ENCODE measurements at places on chromosomes 3 and 15. TPM values are rescaled to one million over a fixed set of nuclear protein-coding genes. Genes with fewer than 3 reads are reported as not detected.

DNA sequence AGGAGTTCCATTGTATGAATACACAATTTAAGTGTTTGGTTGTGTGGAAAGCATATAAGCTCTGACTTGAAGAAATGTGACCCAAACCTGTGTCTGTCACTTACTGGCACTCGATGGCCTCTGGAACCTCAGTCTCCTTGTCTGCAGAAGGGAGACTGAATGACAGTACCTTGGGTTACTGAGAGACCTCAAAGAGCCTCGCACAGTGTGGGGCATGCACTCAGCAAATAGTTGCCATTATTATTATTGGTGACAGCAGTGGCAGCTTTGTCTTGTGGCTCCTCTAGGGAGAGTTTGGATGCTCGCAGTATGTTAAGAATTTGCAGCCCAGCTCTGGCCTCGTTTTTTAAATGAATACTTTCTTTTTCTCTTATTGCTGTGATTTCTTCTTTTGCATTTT, 43.4 kb downstream of the EEFSEC start:
- no peak for DNase-seq

ARL14 gene
- not detected for total RNA-seq

SLC22A13 gene
- not detected for total RNA-seq

DNA sequence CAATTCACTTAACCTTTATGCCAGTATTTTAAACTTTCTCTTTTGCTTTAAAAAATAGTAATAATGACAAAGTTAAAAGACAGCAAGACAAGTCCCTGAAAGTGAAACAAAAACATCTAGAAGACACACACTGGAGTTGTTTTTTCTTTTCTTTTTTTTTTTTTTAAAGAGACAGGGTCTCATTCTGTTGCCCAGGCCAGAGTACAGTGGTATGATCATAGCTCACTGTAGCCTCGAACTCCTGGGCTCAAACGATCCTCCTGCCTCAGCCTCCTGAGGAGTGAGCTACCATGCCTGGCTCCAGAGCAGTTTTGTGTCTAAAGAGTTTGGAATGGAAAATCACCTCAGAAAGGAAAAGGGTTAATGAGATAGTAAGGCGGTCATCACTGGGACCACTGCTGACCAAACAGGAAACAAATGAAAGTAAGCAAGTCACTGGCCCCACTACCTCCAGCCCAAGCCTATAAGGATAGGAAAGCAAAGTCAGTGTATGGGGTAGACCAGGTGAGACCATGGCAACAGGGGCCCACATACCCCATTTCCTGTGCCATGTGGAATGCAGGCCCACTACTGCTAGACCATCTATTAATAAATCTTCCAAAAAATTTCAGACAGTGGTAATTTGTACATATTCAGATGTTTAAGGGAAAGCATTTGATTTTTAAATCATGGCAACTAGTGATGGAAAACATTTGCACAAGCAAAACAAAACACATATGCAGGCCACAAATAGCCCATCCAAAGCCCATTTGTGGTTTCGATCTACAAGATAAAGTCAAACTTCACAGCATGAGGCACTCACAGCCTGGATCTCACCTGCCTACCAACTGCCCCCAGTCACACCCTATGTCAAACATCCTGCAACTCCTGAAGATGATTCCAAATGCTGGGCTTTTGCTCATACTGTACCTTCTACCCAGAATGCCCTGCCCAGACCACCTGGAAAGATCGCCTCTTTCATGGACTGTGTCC, 62.6 kb downstream of the OSBPL10 start:
- no peak for DNase-seq

DNA sequence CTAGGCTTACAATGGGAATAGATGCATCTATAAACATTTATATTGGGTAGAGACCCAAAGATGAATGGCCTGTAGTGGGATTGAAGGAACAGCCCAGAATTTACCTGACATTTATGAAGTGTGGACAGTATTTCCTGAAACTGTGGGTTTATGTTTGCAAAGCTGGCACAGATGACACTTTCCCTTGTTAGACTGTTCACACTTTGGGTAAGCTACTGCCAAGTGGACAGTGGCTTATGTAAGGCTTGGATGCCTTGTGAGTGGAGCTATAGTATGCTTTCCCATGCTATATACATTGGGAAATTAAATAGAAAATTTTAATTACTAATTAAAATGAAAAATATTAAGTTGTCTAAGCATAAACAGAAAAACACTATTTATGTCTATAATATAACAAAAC, 48.5 kb downstream of the STARD9 start:
- no peak for DNase-seq

MLF1 gene
- 11.8 TPM for total RNA-seq

MUSTN1 gene
- total RNA-seq = not detected

CERS3 gene
- total RNA-seq = not detected

GRCh38 chr3:186821429-186822387, 15.4 kb upstream of the RFC4 start:
- DNase-seq = no peak

- no peak for DNase-seq
These were observed 97.4 kb downstream of the TBC1D2B start for GRCh38 chr15:77980098-77980497.

GRCh38 chr3:167843886-167844285, 108.4 kb downstream of the SERPINI1 start:
- DNase-seq = no peak

ASB14 gene
- total RNA-seq = not detected

SAXO2 gene
- not detected for total RNA-seq

DNA sequence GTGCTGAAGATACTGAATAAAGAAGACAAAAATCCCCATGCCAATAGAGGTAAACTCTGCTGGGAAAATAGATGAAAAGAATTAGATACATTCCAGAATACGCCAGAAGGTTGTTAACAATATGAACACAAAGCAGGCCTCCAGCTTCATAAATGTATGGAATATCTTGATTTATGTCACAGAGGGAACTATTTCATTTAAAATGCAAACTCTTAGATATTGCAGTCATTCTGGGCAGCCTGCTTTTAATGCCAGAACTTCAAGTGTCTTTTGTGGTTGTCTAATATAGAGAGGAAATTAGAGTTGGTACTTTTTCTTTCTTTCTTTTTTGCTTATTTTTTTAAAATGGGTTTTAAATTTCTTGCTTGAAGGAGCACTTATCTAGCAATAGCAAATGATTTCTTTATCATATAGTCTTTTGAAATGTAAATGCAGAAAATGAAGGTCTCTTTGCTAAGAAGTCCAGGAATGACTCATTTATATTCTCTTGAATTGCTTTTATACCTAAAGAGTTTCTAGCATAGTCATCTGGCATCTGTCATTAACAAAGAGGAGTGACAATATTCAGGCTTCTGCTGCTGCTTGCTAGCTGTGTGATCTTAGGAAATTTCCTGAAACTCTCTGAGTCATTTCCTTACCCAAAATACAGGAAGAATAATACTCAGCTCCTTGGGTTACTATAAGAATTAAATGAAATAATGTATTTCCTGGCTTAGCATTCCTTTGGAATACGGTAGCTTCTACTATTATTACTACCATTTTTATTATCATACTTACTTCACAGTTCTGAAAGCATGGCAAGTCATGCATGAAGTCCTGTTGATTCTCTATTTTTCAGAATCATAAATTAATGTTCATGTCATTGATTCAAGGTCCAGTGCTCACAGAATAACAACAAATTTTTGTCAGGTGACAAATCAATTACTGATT, 527.6 kb downstream of the DIPK2A start:
- peak; percentile 31 for DNase-seq

- no peak for DNase-seq
These were observed 796.6 kb upstream of the DPPA4 start for GRCh38 chr3:110133971-110134370.

ATG3 gene
- 42.2 TPM for total RNA-seq

DNA sequence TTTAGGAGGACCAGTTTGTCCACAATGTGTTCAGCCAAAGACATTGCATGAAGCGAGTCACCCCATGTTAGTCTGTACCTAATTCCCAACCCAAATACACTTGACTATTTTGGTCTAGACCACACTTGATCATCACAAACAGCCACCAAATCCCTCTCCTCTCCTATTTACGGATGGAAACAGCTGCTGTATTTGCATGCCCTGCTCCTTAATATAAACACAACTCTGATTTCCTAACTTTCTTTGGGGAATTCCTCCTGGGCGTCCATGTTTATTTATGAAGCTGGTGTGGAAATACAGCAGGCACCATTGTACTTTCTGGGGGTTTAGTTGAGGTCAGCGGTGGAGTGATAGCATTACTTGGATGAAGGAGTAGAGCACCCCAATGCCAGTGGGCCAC, 235.2 kb downstream of the TLE3 start:
- no peak for DNase-seq

DNA sequence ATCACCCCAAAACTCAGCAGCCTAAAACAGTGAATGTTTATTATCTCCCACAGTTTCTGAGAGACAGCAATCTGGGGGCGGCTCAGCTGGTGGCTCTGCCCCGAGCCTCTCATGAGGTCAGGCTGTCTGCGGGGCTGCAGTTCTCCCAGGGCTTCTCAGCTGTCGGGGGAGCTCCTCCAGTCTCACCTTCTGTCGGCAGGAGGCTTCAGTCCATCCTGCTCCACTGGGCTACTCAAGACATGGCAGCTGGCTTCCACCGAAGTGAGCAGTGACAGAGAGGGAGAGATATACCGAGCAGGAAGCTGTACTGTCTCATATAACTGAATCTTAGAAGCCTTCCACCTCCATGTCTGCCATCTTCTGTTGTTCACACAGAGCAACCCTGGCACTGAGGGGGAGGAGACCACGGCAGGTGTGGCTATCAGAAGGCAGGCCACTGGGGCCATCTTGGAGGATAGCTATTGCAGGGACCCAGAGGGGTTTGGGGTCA, 72.8 kb upstream of the ITGA11 start:
- no peak for DNase-seq

DNA sequence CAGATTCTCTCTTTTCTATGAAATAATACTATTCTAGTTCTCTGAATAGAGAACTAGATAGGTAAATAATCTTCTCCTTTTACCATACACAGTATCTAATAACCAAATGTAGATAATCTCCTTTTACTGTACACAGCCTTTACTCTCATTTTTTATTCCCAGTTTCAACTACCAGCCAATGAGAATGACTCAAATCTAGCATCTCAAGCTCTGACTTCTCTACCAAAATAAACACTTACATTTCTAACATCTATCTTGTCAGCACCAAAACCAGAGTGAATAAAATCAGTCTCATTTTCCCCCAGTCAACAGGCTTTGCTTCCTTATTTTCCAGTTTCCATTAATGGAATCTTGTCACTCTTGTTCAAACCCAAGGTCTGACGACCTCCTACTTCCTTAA, 36.9 kb downstream of the LRRFIP2 start:
- no peak for DNase-seq

- DNase-seq = no peak
These were observed 34.6 kb downstream of the GASK1A start for GRCh38 chr3:43013743-43014155.

DNA sequence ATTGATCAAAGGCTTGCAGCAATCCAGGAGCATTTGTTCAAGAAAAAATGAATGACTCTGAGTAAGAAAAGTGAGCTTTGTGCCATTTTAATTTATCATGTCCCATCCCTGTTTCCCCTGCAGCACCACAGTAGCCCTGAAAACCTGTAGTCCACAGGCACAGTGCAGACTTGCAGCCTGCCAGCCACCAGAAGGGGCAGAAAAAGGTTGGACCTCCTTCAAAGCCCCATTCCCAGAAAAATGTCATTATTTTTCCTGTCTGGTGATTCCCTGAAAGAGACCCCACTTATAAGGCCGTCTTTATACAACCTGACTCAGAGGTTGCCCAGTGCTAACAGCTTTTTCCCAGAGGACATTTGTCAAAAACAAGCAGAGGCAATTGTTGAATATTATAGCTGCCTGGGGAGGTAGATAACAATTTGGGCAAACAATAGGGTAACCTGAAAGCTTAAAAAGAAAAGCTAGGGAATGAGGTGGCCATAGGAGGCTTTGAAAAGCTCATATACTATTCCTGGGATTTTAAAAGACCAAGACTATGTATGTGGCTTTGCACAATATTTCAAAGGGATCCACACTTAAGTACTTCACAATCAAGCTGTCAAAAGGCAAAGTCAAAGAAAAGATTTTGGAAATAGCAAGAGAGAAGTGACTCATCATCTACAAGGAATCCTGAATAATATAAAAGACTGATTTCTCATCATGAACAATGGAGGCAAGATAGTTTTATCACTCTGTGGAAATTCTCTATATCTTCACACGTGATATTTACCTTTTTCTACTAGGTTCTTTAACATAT, 136.8 kb upstream of the PLXNA1 start:
- no peak for DNase-seq

- DNase-seq = no peak
These were observed 14.3 kb downstream of the TBC1D2B start for GRCh38 chr15:78063217-78063616.

GRCh38 chr15:33093222-33093621, 101.3 kb downstream of the FMN1 start:
- DNase-seq = no peak

DNA sequence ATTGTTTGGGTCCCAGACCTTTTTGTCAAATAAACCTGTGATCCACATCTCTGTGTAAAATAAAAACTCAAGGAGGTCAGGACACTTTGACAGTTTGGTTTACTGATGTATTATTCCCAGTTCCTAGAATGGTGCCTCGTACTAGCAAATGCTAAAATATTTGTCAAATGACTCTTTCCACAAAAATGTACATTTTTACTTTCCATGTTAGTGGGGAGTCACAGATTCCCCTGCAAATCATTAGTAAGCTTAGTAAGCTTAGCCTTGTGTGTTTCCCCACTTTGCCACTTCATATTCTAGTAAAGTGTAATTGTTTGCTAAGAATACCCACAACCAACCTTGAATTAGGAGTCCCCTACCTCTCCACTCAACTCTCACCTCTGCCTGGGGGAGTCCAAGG, 2.4 kb upstream of the MAGI1 start:
- DNase-seq = no peak

DNA sequence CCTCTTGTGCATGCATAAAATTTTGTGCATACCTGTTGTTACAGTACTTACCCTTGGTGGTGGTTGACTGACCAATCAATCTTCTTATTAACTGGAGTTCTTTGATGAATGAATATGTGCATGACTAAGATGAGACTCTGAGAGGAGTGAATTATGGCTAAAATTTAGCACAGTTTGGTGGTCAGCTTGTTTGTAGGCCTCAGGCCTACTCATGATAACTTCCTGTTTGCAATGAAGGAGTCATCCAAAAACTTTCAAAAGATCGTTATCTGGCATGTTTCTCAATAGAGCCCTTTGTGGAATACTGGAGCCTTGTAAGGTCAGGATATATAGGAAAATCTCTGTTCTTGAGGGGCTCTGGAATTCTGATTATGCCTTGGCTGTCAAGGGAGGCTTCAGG, 66.5 kb downstream of the LEKR1 start:
- DNase-seq = no peak
